ENCODE measurements at places on chromosomes 7 and 10.

DNA sequence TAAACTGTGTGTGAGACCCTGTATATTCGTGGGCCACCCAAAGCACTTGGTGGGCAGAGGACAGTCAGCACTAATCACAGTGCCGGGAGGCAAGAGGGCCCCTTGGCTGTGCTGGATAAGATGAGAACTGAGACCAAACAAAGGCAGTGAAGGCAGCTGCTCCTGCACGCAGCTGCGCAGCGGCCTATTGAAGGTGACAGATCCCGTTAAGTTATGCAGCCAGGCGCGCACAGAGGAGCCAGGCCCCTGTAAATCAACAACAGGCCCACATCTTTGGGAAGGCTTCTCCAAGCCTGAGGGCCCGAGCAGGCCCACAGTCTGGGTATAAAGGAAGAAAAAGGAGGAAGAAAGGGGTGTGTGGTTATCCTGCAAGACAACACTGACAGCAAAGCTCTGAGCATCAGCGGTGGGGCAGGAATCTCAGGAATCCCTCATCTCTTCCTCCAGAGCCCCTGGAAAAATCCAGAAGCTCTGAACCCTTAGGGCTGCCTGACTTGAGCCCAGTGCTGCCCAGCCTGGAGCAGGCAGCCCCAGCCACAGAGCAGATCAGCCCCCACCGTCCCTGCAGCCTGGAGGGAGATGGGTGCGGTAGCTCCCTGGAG, 154.2 kb downstream of the ARHGAP12 start:
- no peak for DNase-seq

- DNase-seq: no peak
These were observed 106.6 kb downstream of the ADCY1 start for GRCh38 chr7:45680776-45681175.

DNA sequence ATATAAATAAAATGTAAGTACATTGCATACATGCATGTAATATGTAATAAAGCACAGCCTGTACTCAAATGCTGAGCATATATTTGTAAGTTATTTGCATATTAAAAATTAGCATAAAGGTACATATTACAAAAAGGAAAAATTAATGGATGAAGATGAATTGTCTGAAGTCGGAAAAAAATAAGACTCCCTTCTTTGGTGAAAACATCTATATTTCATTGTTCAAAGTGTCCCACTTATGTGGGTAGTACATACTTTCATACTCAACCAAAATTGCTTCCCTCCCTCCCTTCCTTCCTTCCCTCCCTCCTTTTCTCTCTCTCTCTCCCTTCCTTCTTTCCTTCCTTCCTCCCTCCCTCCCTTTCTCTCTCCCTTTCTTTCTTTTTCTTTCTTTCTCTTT, 498.1 kb downstream of the MAGI2 start:
- no peak for DNase-seq

DNA sequence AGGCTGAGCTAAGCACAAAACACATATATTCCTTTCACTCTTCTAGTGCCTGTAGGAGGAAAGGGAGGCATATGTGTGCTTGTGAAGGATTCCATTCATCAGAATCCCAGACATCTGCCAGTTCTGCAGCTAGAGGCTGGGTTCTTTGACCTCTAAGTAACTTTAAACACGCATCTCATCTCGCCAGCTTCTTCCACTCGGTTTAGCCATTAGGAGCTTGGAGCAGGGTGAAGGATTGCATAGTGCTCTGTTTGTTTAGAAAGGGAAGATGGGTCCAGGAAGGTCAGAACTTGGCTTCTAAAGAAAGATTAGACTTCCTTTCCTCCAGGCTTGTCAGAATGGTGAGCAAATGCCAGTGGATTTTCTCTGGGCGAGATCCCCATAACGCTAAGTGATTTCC, 43.6 kb downstream of the HK1 start:
- DNase-seq: no peak

DNA sequence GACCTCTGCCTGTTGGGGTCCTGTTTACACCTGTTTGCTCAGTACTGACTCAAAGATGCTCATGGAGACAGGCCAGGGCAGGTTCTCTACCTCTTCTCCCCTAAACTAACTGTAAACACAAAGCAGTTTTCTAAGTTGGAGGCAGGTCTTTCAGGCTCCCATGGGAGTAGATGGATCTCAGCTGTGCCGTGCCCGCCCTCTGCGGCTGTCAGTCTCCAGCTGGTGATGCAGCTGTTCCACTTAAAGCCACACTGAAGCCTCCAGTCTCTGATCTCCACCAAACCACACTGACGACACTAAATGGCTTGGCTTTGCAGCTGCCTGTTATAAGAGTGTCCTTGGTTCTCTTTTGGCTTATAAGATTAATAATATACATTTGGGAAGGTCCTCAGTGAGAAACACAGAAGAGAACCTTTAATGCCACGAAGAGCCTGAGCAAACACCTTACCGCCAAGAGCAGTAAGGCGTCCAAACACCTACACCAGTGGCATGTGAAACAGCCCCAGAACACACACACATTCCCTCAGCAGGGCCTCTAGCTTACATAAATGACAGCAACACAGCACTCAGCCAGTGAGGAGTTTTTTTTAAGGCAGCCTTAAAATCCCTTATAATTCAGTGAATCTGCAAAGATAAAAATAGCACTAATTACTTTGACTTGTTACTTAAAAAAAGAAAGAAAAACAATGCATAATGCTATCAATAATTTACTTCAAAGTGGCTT, 60.4 kb upstream of the KCNIP2 start:
- peak; percentile 84 for DNase-seq

GRCh38 chr10:66637273-66638036, 288.4 kb upstream of the LRRTM3 start:
- no peak for DNase-seq

DNA sequence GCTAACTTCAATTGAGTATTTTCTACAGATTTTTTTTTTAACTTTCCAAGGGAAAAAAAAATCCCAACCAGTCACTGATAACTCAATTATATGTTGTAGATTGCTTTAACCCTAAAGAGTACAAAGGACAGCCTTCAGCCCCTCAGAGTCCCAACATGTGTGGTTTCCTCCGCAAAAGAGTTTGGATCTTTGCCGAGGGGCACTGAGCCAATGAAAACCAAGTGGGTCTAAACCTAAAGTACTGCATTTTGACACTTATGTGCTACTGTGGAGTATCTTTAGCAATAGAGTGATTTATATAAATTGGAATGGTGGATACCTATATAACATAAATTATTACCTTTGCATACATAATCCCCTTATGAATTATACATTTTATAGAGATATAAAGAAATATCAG, 91.5 kb downstream of the SEMA3D start:
- DNase-seq: no peak

GRCh38 chr7:113140956-113141355, 22.6 kb upstream of the SMIM30 start:
- DNase-seq: no peak

DNA sequence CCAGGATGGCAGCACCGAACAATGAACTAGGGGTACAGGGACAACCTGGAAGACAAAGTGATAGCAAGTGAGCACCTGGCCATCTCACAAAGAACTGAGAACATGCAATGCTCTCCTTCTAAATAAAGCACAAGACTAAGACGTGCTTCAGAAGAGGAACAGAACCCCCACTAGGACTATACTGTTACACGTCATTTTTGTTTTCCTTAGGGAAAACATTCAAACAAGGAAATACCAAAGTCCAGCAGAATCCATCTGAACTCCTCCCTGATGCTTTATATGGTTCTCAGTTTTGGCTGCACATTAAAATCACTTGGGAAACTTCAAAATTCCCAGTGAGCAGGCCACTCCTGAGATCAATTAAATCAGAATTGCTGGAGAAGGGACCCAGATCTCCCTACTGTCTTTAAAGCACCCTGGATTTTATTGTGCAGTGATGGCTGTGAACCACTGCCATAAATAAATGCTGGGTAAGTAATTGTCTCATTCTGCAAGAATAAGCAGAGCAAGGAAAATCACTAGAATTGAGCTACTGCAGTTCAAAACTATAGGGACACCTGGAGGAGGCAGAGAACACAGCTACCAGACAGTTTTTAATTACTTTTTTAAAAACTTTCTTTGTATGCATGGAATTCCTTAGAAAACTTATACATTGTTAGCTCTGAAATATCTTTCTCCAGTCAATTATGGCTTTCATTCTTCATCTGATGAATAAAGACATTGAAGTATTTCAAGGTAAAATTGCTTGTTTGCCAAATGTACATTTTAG, 866.5 kb upstream of the GHITM start:
- no peak for DNase-seq

- DNase-seq: no peak
These were observed 51.0 kb upstream of the WAC start for GRCh38 chr10:28481968-28482367.

DNA sequence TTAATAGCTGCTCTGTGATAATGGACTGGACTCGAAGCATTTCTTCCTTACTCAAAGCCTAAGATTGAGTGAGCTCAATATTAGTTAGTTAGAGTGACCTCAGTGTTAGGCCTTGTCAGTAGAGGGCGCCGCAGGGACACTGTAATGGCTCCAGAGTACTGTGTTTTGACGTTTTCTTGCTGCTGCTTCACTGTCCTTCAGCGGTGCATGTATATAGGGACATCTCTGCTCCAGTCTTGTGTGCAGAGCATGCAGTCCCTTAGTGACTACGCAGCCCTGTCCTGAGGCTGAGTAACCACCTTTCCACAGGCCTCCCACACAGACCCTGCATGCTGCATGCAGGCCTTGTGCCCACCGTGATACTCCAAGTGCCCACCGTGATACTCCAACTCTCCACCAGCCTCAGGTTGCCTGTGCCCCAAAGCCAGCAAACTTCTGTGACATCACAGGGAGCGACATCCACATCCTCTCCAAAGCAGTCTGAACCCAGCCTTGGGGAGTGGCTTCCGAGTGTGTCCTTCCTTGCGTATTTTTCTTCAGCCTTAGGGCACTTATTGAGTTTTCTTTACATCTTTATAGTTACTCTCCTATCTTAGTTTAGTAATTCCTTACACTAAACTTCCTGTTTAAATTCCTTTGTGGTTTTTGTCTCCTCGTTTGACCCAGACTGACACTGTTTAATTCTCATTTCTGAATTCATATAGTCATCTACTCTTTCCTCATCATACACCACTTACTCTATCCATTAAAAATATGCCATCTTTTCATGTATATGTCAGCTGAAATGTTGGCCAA, 118.2 kb downstream of the JAZF1 start:
- DNase-seq: no peak

- DNase-seq: no peak
These were observed 3.2 kb upstream of the TMEM273 start for GRCh38 chr10:49191349-49191748.

DNA sequence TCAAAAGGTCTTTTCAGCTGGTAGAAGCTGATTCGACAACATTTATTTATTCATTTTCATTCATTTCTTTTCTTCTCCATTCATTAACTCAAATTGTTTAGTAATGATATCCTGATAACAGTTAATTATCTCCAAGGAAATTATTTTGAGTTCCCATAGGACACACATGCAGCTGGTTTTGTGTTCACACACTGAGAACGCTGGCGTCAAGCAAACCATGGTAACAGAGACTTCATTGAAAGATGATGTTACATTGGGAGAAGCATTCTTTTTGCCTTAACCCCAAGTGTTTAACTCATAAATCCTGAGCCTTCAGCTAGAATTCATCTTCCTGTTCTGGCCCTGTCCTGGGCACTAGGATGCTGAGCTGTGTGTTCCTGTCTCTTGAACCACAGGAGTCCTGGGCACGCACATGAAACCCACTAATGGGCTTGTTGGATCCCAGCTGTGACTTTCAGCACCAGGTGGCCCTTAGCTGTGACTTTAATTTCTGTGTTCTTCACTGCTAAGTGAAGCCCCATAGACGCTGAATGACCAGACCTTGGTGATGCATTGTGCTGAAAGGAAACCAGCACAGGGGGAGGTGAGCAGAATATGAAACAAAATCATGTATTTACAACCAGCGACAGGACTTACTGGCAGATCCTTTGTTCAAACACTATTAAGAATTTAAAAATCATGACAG, 121.5 kb upstream of the PRSS58 start:
- no peak for DNase-seq

GRCh38 chr10:35857860-35858259, 215.8 kb upstream of the FZD8 start:
- DNase-seq: no peak

- DNase-seq: no peak
These were observed 111.1 kb upstream of the GLI3 start for GRCh38 chr7:42348071-42348470.

DNA sequence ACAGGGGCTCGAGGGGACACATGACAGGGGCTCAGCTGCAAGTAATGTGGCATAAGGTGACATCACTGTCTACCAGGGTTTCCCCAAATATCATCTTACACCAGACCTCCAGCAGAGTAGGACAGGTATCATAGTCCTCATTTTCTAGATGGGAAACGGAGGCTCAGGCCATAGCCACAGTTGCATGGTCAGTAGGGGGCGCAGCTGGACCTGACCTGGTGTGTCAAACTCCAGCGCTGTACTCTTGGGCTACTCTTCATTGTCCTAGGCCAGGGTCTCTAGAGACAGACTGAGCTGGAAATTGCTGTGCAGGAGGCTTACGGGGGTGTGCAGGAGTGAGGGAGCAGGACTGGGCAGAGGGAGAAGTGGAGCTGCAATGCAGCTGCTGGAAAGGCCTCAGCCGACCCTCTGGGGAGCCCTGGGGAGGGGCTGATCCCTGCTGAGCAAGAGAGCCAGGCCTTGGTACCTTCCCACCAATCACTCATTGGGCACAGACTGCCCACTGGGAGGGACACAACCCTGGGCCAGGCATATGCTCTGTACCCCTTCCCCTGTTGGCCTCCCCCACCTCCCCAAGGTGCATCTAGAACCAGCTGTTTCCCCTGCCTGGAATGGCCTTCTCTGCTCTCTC, 89.9 kb downstream of the CDH23 start:
- DNase-seq: no peak

- no peak for DNase-seq
These were observed 185.7 kb downstream of the KIAA1217 start for GRCh38 chr10:24394461-24395190.

- no peak for DNase-seq
These were observed 126.7 kb upstream of the PRSS58 start for GRCh38 chr7:142384493-142384922.

DNA sequence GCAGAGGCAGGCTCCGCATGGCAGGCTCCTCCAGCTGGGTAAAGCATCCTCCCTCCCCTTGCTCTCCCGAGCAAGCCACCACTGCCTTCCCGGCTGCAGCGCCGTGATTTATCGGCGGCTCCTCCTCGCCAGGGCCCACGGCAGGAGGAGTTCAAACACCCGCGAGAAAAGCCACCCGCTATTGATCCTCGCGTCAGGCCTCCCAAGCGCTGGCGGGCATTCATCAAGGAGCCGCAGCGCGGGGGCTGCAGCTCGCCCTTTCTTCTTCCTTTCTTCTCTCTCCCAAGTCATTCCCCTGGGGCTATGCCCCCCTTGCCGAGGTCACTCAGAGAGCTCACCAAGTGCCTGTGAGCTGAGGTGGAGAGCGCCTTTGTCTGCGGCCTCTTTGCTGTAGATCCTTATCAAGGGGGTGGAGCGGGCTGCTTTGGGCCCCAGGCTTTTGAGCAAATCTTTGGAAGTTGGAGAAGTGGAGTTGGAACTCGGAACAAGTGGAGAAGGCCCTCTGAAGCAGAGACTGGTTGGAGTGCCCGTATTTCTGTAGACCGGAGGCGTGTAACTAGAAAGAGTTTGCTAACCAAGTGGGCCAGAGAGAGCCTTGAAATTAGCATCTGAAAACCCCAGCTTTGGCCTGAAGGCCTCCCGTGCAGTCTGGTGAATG, 107.2 kb upstream of the PPIF start:
- DNase-seq: no peak

All from stimulated activated naive B cell treated with anti-CD40 and anti-IgM and Interleukin-4, amounts not matched to agents 10 μg/mL and 1 μg/mL and 100 μg/mL, for 72 hours (primary cell).